ENCODE measurements at places on chromosomes 1 and 21. TPM values are rescaled to one million over a fixed set of nuclear protein-coding genes. Genes with fewer than 3 reads are reported as not detected.

- DNase-seq: no peak
Measured at GRCh38 chr1:235289859-235290739, 37.9 kb downstream of the ARID4B start.

- DNase-seq: no peak
Measured at GRCh38 chr1:37358992-37359391, 115.4 kb upstream of the ZC3H12A start.

DNA sequence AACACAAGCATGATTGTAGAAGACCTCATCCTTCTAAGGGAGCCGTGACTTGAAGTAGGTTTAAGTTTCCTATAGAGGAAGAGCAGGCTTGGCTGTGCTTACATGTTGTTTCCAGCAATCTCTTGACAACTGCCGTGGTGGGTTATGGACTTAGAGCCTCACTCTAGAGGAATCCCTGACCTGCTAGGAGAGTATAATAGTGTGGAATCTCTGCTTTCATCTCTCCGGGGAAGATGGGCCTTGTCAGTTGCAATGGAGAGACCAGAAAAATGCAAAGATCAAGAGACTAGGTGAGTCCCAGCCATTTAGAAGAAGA lies 137.6 kb downstream of the MIS18A start:
- DNase-seq: no peak

The LRRC40 gene
- total RNA-seq: 13.4 TPM

DNA sequence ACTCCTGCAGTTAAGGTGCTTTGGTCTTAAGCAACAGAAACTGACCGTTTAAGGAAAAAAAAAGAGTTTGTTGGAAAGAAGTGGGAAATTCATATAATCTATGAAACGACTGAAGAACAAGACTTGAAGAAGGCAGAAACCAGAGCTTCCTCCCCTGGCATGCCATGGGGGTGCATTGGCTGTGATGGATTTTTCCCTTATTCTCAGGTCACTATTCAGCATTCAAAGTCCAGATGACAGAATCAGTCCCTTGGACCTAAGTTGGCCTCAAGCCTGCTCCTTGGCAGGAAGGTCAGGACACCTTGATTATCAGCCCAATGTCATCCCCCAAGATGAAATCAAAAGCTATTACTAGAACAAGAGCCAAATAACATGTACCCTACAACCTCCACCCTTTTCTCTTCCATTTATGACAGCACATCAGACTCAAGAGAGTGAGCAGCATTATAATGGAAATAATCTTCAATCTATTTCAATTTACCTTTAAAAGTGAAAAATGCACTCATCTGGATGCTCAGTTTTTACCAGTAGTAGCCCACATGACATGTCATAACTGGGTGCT lies 15.8 kb upstream of the TMEM9 start:
- no peak for DNase-seq

The IFI44L gene
- total RNA-seq: 10.8 TPM

The RNF186 gene
- 41.0 TPM for total RNA-seq

The LCE6A gene
- total RNA-seq: not detected

- no peak for DNase-seq
Measured at GRCh38 chr21:37967036-37967435, 50.8 kb upstream of the KCNJ6 start.

DNA sequence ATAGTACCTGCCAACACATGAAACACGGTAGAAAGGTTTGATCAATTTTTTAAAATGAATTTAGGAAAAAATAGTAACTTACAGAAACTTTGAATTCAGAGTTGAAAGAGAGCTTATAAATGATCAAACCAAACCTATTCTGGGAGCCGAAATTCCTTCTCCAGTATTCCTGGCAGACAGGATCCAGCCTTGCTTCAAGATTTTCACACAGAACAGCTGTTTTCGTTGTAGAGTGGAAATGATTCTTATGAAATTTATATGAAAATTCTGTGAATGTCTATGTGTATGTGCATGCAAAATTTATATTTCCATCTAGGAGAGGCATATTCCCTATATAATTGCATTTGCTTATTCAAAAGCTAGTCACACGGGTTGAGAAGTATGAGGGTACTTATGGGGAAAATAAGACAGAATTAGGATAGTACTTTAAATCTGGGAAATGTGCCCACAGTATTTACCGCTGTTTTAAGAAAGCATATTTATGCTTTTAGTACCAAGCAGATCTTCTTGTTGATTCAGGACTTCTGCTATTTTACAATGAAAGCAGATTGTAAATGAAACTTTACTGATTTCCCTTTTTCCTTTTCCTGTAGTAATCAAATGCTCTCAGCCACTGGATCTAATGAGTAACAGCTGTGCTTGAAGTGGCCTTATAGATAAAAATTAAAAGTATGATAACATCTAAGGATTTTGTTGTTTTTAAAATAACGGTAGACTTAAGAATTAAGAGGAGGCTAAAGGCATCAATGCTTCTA lies 30.4 kb downstream of the PRRX1 start:
- DNase-seq: no peak

DNA sequence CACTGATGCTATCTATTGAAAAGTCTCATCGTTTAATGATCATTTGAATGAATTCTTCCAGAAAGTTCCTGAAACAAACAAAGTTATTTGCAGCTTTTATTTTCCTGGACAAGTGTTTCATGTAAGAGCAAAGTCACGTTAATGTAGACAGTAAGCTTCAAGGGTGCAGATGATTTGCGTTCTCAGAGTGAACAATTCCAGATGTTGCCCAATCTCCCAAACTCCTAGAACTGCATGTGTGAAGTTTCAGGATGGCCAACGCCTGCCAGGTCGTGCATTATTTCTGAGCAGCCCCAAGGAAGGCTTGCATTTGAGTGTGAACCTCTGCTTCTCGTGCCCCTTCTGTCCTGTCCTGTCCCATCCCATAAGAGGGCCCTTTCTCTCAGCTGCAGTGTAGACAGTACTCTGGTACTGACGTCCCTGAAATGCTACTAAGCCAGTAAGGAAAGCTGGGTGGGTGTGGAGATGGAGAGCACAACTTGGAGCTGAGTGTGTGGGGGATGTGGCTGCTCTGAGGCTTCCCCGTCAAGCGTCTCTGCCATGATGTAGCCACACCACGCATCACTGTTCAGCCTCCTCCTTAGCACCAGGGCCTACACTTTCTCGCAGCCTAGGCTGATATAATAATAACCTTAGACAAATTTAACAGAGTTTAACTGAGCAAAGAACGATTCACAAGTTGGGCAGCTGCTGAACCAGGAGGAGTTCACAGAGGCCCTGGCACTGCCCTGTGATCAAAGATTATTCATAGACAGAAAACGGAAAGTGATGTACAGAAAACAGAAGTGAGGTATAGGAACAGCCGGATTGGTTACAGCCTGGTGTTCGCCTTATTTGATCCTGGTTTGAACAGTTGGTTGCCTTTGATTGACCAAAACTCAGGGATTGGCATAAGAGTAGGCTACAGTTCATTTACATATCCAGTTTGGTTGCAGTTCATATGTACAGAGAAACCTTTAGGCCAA lies 50.4 kb downstream of the RHOU start:
- DNase-seq: no peak

- DNase-seq: peak; percentile 73
Measured at GRCh38 chr1:39955547-39956539, 898 bp downstream of the MFSD2A start.

GRCh38 chr1:3703786-3704371 lies 48.4 kb upstream of the CCDC27 start:
- no peak for DNase-seq

DNA sequence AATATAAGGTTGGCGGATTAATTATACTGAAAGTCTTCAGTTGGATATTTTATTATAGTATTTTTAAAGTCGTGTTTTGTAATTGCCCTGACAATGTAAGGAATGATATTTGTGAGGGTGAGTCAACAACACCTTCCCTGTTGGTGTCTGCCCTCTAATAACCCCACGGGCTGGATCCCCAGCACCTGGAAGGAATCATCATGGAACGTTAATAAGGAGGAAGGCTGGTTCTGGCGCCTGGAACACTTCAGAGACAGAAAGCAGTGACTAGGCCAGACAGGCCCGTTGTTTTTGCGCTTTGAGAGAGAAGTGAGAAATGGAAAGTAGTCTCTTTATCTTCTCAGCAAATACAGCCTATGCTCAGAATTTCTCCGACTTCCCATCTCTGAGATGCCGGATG lies 31.6 kb downstream of the TEX35 start:
- DNase-seq: no peak

DNA sequence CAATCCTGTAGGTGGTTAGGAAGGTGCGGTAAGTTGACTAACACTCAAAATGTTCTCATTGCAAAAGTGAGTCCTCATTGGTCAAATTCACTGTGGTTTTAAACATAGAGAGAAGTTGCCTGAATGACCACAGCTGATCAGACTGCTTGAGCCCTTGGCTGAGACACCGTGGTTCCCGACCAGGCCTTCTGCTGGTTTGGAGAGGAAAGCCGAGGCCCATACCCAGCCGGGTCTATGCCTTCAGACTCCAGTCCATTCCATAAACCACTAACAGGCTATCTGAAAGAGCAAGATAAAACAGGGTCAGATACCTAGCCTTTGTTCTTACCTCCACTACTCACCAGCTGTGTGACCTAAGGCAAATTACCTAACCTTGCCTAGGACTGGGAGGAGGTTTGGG lies 133.9 kb downstream of the LMX1A start:
- no peak for DNase-seq

The PRELP gene
- total RNA-seq: 174 TPM
